ENCODE measurements at places on chromosomes 6 and 20. TPM values are rescaled to one million over a fixed set of nuclear protein-coding genes. Genes with fewer than 3 reads are reported as not detected.
A peak's percentile ranks its signal among the peaks of the same experiment; 100 is the strongest.

The NKX2-2 gene
- polyA plus RNA-seq = 37.9 TPM

DNA sequence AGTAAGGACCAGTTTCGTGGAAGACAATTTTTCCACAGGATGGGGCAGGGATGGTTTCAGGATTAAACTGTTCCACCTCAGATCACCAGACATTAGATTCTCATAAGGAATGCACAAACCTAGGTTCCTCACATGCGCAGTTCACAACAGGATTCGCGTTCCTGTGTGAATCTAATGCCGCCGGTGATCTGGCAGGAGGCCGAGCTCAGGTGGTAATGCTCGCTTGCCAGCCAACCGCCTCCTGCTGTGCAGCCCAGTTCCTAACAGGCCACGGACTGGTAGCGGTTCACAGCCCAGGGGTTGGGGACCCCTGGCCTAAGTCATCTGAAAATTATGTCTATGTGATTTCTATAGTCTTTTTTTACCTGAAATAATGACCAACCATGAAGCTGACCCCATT lies 217.5 kb downstream of the TMEM200A start:
- no peaks in the 10 kb centered on the region for H3K27me3 ChIP-seq
- H3K27ac ChIP-seq = no peak overlapping the region
- no peaks in the 10 kb centered on the region for H3K36me3 ChIP-seq
- no peak overlapping the region for H3K4me3 ChIP-seq
- DNase-seq = no peak

The TMEM200A gene
- polyA plus RNA-seq = 8.8 TPM

GRCh38 chr6:21742238-21742660 lies 148.7 kb downstream of the SOX4 start:
- no peaks in the 10 kb centered on the region for H3K27me3 ChIP-seq
- H3K27ac ChIP-seq = peak overlapping the region; percentile 53
- peak; percentile 56 for DNase-seq
- H3K4me3 ChIP-seq = no peak overlapping the region
- no peaks in the 10 kb centered on the region for H3K4me1 ChIP-seq

GRCh38 chr20:32991383-32991782 lies 12.8 kb downstream of the SUN5 start:
- H3K27me3 ChIP-seq = no peaks in the 10 kb centered on the region
- H3K27ac ChIP-seq = no peak overlapping the region
- no peak for DNase-seq
- H3K4me3 ChIP-seq = no peak overlapping the region
- H3K4me1 ChIP-seq = peaks cover 17% of the 10 kb centered on the region
